ENCODE measurements at places on chromosomes 2 and 18. TPM values are rescaled to one million over a fixed set of nuclear protein-coding genes. Genes with fewer than 3 reads are reported as not detected.
A peak's percentile ranks its signal among the peaks of the same experiment; 100 is the strongest.

GRCh38 chr2:95022309-95023221, 2.9 kb upstream of the MAL start:
- peak; percentile 90 for DNase-seq

DNA sequence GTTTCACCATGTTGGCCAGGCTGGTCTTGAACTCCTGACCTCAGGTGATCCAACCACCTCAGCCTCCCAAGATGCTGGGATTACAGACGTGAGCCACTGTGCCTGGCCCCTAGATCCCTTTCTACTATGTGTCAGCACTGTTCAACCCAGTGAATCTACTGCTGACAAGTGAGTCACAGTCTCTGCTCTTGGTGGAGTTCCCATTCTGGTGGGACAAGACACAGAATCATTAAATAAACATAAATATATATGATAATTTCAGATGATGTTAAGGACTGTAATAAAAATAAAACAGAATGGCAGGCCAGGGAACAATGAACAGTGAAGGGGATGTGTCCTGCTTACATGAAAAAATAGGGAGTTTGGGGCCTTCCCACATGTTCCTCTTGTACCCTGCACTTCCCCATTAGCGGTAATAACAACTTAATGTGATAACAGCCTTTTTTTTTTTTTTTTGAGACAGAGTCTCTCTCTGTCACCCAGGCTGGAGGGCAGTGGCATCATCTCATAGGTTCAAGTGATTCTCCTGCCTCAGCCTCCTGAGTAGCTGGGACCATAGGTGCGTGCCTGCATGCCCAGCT, 112.2 kb downstream of the CPO start:
- DNase-seq: no peak

DNA sequence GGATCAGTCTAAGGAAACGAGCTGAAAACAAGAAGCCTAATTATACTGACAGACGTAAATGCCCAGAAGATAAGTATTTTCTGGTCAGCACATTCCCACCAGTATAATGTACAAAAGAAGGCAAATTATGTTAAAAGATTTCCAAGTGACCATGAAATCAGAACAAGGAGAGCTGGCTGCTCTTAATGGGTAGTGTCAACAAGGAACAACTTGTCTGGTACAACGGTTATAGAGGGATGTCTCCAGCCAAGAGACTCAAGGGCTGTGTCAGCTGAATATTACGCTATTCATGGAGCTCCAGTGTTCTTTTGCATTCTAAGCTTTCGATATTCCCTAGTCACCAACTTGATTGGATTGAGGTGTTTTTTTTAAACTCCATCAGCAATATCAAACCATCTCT, 8.6 kb upstream of the L3MBTL4 start:
- no peak for DNase-seq

DNA sequence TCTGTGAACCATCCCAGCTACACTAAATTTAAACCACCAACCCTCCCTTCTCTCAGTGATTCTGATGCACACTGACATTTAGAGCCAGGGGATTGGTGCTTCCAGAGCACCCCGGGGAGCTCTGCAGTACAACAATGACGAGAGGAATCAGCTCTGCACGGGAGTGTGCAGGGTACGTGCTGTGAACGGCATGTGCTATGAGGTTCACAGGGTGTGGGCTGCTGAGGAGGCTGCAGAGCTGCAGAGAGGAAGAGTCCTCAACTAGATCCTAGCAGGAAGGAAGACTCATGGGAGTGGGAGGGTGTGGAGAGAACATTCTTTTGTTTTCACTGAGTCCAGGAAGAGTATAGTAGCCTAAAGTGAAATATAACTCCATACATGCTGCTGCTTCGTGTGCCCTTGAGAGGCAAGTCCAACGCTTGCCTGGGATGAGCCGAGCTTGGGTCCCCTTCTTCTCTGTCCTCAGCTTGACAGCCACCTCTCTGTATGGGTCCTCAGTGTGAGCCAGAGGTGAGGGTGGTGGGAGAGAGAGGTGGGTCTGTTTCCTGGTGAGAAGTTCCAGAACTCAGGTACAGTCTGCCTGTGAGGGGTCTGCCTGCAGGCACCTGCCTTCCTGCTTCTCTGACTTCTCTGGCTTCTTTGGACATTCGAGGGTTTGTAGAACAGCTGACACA, 118.8 kb downstream of the CTIF start:
- no peak for DNase-seq

DNA sequence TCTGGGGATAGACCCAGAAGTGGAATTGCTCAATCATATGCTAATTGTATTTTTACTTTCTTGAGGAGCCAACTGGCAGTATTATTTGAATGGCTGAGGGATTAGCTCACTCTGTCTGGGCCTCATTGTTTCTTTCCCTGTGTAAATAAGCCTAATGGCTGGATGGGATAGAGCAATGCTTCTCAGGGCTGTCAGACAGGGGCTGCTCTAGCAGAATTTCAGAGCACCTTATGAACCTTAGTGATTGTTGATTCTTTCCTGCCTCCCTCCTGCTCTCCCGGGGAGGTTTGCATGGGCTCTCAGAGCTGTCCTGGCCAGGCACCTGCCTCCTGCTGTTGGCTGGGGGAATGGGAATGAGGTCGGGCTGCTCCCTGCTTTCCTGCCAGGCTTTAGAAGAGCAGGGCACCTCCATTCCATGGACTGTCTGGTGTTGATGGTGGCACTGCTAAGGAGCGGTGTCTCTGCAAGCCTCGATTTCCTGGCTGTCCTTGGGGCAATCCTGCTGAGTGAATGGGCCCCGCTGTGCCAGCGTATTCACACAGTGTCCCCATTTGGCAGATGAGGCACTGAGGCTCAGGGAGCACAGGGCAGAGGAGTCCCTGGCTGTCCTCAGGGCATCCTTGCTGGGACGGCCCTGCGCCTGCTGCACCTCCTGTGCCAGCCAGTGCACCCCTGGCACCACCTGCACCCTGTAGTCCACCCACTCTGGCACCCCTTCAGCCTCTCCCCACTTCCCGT, 468.2 kb upstream of the HS6ST1 start:
- no peak for DNase-seq

- DNase-seq: no peak
These were observed 24.0 kb downstream of the BIN1 start for GRCh38 chr2:127082974-127083373.

GRCh38 chr2:174924061-174924693, 81.0 kb downstream of the CHN1 start:
- no peak for DNase-seq

GPR39 gene
- not detected for total RNA-seq

GLI2 gene
- total RNA-seq: not detected

CRYGC gene
- not detected for total RNA-seq
